Left renal pelvis (tissue), 4 donors: ENCODE measurements at places on chromosomes 3 and 15. TPM values are rescaled to one million over a fixed set of nuclear protein-coding genes. Genes with fewer than 3 reads are reported as not detected.

The OIP5 gene
- polyA plus RNA-seq = 7.5 TPM

The LMAN1L gene
- not detected for polyA plus RNA-seq

The GTPBP8 gene
- polyA plus RNA-seq = 25.4 TPM

The PLA2G4D gene
- polyA plus RNA-seq = 0.04 TPM

The DISP2 gene
- 0.18 TPM for polyA plus RNA-seq
